ENCODE measurements at places on chromosomes 16 and 17.
A peak's percentile ranks its signal among the peaks of the same experiment; 100 is the strongest.

GRCh38 chr16:10608687-10609401, 28.4 kb upstream of the EMP2 start:
- DNase-seq = no peak

GRCh38 chr17:40259505-40259904, 28.2 kb upstream of the CDC6 start:
- DNase-seq = no peak

DNA sequence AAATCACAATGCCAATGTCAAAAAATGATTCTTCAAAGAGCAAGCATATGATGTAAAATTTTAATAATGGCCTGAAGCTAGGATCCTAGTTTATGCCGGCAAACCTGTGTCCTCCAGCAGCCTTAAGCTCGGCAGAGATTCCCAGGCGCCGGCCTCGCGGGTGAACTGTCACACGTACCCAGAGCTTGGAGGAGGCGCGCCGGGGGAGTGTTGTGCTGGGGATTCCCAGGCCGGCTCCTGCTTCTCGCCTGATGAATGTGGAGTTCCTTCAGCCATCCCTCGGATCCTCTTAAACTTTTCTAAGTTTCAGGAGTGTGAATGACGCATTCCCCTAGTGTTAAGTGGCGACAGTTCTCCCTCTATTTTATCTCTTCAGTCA, 19.1 kb upstream of the NTN1 start:
- no peak for DNase-seq

GRCh38 chr17:4808378-4808767, 1.4 kb downstream of the PLD2 start:
- no peak for DNase-seq

- no peak for DNase-seq
These were observed 5.7 kb upstream of the TCAP start for GRCh38 chr17:39659279-39660010.

DNA sequence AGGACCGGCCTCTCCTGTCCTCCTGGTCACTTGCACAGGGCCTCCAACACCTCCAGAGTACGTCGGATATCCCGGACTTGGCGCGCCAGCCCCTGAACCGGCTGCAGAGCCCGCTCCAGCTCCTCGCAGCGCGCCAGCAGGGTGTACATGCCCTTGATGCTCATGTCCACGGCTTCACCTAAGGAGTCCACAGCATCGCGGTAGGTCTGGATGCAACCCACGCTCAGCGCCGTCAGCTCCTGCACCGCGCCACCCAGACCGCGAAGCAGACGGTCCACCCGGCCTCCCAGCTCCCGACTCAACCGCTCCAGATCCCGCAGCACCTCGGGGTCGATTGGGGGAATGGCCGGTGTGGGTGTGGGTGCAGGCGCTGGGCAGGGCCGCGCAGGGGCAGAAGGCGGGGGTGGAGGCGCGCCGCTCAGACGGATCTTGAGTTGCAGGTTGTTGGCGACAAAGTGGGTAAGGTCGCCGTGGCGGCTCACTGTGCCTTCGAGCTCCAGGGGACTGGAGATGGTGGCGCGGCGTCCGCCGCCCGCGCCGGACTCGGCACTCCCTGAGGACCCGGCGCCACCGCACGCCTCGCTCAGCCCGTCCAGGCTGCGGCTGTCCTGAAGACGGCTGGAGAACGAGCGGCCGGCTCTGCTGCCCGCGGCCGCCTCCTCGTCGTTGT, 804 bp downstream of the BORCS6 start:
- no peak for DNase-seq

DNA sequence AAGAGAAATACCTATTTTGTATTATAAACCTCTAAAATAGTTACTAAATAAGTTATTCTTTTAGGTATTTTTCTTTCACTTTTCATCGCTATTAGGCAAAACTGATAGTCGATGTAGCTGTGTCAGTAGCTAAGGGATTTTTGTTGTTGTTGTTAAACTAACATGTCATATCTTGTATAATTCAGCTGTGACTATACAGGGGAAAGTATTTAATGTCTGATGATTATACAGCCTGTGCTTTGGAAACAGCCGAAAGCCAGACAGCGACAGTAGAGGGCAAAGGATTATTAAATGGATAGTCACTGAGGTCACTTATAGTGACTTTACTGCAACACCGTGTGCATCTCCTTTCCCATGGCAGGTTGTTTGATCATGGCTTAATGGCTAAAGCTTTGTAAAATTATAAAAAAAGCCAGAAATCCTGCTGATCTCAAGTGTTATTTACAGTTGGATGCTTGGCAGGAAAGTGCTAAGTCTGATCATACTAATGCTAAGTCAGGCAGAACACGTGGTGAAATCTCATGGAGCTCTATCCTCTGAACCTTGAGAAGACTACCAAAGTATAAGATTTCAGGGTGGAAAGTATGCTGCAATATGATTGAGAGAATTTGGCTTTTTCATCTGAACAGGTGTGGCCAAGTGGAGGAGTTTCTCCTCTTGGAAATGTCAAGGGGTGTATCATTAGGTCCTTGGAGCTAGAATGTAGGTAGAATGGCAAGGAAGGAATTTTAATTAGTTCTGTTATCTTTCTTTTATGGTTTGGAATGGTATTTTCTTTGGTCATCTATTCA, 88.4 kb downstream of the FTO start:
- no peak for DNase-seq

DNA sequence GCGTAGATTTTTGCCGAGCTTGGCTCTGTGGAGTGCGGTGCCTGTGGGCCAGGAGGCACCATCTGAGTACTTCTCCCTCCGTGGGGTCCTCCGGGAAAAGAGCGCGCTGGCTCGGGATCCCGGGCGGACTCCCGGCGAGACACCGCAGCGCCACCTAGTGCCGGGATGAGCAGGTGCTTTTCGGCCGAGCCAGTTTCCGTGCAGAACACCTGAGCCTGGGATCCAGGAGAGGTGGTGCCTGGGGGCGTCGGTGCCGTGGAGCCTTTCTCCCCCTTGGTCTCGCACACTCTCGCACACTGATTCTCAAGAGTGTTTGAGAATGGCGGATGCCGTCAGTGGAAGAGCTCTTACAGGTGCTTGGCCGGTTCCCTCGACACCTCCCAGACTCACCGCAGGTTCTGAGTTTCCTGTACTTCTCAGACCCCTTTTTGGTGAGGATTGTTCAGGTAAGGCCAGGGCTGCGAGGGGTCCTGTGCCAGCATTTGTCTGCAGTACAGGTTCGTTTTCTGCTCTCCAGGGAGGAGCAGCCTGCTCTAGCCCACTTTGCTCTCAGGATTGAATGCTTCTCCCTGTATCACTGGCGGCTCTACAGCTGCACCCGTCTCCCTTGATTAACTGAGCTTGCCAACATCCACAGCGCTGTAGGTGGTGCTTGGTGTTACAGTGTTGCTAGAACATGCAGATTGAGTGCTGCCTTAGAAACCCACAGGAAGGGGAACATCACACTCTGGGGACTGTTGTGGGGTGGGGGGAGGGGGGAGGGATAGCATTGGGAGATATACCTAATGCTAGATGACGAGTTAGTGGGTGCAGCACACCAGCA, 23.3 kb downstream of the TBCD start:
- peak; percentile 59 for DNase-seq

DNA sequence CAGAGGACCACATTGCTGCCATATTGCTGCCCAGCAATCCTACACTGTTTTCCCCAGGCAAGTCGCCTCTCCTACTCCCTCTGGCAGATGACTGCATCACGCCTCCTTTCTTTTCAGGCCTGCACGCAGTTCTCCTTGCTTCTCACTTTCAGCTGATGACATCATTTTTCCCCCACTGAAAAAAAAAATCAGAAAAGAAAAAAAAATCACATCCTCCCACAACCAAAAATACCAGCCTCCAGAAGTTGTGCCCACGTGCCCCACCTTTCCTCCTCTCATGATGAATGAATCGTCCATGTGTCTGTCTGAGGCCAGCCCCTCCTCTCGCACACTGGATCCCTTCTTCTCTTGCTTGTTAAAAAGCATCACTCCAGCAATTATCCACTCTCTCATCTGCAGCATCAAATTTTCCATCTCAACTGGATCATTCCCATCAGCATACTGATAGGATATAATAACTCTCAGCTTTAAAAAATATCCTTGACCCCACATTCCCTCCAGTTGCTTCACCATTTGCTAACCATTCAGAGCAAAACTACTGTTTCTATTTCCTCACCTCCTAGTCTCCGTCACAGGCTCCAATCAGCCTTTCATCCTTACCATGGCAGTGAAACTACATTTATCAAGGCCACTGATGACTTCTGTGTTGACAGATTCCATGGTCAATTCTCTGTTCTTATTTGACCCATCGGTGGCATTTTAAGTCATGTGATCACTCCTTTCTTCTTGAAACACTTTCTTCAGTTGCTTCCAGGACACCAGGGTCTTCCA, 30.1 kb upstream of the DYNLL2 start:
- no peak for DNase-seq

GRCh38 chr17:76566988-76567431, 18.6 kb downstream of the ST6GALNAC2 start:
- no peak for DNase-seq

GRCh38 chr16:17375461-17376304, 95.1 kb downstream of the XYLT1 start:
- no peak for DNase-seq

- DNase-seq = no peak
These were observed 6.2 kb downstream of the TUFM start for GRCh38 chr16:28839899-28840298.

DNA sequence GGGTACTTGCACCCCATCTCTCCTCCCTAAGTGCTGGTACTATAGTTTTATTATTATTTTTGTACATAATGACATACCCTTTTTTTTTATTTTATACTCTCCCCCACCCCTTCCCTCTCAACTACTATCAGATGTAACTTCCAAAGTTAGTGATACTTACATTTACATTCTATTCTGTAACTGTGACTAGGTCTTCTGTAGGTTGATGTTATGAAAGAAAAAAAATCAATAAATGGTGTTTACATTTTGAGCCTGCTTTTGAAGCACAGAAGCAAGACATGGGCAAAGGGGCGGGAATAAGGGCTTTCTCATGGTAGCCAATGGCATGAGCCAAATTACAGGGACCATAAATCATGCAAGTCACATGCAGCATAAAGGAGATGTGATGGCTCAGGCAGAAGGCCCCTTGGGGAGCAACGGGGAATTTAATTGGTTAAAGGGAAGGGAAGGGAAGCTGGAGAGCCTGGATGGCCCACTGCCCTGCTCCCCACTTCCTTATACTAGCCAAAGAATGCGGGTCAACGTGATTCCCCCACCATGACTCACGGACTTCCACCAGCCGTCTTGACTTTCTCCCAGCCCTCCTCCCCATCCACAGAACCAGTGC, 2.4 kb upstream of the ACSF2 start:
- DNase-seq = no peak

GRCh38 chr17:48335858-48336500, 94.0 kb downstream of the SKAP1 start:
- no peak for DNase-seq

- DNase-seq = no peak
These were observed 107.9 kb upstream of the HAS3 start for GRCh38 chr16:68997564-68997963.

- no peak for DNase-seq
These were observed 12.4 kb downstream of the SGCA start for GRCh38 chr17:50177983-50178834.

GRCh38 chr16:86575095-86575685, 3.2 kb upstream of the FOXL1 start:
- DNase-seq = no peak

DNA sequence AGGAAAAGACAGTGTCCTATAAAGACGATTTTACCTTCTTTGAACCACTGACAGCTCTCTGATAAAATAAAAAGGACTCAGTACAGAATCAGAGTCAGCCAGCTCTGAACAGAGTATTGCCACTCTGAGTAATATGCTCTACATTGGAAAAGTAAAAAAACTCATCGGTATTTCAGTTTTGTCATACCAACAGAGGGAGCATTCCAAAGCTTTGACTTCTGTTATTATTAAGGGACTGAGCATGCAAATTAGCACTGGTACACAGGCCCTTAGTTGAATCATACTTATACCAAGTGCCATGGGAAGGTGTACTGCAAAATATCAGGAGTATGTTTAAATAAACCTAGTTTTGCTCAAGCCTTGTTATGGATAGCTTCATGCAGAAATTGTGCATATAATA, 509.0 kb upstream of the KIF2B start:
- DNase-seq = no peak

GRCh38 chr16:77414752-77415231, 20.0 kb downstream of the ADAMTS18 start:
- DNase-seq = no peak

- no peak for DNase-seq
These were observed 41.8 kb upstream of the AMZ2 start for GRCh38 chr17:68205808-68206720.

DNA sequence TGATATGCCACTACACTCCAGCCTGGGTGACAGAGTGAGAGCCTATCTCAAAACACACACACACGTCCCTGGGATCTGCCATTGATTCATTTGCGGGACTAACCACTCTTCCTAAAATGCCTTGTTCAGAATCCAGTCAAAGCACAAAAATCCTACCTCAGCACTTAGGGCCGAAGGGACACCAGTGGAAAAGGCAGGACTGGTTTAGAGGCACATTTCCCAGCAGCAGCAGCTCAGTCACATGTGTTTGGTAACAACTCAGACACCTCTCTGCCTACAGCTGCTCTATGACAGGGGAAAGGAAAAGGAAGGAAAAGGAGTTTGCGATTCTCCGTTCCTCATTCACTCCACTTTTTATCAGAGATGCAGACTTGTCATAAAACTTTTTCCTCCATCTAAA, 12.2 kb downstream of the KNOP1 start:
- no peak for DNase-seq

GRCh38 chr16:68377667-68378393, 67.0 kb downstream of the PRMT7 start:
- DNase-seq = no peak

DNA sequence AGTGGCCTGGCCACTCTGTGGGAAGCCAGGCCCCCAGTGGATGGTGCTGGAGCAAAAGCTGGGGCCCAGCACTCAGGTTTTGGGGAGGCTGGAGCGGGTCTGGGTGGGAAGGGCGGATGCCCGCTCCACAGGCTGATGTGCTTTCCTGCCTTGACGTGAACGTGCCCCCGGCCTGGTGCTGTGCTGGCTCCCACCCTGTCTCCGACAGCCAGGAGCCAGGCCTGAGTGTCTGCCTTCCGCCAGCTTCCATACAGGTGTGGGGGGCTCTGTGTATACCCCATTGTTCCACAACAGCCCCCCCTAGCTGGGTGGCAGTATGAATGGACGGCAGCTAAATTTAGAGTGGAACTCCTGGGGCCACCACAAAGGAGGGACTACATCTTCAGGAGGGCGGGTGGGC, 20.0 kb downstream of the HIC1 start:
- no peak for DNase-seq

DNA sequence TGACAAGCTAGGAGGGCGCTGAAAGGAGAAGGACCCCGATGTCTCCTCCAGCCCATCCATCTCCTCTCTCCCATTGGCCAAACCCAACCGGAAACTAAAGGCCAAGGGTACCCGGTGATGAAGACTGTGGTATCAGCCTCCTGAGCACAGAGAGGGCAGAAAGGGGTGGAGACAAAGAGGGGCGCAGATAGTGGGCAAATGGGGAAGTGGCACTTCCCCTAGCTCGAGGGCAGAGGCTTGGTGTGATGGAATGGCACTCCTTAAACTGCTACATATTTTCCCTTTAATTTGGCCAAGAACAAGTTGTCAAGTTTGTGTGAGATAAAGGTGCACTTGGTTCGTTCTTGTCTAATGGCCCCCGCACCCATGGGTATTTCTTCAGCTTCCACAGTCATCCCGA, 27.8 kb downstream of the IL4R start:
- no peak for DNase-seq

GRCh38 chr17:76695059-76695831, 15.5 kb downstream of the MXRA7 start:
- DNase-seq = no peak

GRCh38 chr17:13704333-13704732, 102.6 kb upstream of the HS3ST3A1 start:
- no peak for DNase-seq

- DNase-seq = no peak
These were observed 17.5 kb upstream of the ATP2C2 start for GRCh38 chr16:84350685-84351400.
